ENCODE measurements at places on chromosomes 3 and 15. TPM values are rescaled to one million over a fixed set of nuclear protein-coding genes. Genes with fewer than 3 reads are reported as not detected.

- no peak for DNase-seq
Measured at GRCh38 chr15:80706161-80706560, 11.1 kb downstream of the ABHD17C start.

DNA sequence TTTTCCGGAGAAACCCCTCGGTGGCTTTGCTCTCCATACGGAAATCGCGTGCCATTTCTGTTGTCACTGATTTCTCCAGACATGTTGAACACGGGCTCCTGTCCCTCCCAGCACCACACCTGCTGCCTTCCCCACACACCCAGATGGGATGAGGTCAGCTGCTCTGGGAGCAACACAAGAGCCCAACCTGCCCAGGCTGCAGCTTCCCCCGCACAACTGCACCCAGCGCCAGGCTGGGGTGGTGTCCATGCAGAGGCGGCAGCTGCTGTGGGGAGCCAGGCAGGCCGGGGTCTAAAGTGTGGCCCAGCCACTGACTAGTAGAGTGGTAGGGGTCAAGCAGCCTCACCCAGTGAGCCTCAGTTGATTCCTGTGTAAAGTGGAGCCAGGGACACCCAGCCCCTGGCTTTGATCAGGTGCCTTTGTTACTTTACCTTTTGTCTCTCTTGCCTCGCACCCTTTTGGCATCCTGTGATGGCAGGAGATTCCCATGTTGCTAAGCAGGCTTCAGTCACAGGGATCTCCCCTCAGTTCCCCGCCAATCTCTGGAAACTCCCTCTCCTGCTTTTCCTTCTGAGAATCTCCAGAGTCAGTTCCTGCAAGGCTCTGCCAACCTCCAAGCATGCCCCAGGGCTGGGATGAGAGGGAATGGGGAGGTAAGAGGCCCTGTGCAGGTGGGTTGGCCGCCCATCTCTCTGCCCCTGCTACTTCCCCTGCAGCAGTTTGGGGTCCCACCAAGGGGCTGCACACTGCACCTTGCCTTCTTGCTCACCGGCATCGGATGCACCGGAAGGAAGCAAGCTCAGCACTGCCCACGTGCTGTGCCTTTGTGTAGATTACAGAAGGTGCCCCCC lies 91.8 kb upstream of the ALDH1A3 start:
- no peak for DNase-seq

DNA sequence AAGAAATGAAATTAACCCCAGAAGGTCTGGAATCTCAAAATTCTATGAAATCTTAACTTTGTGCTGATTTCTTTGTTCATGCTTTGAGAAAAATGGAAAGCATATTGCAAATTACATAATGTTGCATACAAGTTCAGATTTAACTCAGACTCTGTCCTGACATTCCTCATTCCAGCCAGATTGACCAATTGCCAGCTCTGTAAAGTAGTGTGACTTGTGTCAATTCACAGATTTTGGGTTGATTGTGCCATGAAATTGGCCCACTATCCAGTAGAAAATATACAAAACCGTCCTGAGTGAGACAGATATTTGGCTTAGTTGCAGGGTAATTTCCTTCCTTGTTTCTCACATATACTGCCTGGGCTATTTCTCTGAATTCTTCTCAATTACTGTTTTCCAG lies 1312.6 kb downstream of the ROBO1 start:
- no peak for DNase-seq

DNA sequence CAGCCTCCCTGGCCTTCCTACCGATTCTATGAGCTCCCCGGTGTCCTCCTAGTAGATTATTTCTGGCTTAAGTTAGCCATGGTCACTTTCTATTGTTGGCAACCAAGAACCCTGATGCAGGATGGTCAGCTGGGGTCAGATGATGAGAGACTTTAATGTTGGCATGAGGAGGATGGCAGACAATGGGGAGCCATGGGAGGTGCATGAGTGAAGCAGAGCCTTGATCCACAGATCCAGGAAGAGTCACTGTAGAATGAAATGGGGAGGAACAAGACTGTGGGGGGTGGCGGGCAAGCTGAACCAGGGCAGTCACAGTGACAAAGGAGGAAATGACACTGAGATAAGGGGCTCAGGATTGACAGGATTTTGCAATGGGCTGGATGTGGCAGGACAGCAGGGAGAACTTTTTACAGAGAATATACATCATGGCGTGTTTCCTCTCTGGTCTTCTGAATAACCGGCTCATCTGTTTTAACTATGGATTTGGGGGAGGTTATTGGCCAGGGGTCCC lies 60.9 kb downstream of the RPLP1 start:
- DNase-seq = no peak

DNA sequence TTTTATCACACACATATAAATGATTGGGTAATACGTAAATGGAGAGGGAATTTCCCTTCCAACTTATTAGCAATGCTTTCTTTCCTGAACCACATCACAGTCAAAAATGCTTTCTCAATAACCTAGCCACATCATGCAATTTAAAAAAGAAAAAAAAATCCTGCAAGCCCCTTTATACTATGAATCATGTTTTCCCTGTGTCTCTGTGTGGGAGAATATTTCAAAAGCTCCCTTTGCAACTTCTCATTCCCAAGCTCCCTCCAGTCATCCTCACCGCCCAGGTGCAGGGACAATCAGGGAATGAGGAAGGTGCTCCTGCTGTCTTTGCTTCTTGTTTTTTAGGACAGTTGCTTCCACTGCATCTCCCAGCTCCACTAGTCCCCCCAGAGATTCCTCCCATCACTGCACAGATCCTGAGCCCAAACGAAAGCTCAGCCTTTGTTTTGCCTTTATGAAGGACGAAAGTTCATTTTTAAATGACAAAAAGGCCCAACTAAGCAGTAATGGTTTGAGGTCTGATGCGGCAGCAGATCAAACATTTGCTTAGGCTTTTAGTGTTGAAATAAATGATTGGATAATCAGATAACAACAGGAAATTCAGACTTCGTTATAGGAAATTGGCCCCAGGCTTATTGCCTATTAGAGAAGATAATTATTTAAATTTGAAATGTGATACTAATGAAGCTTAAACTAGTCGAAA lies 47.8 kb upstream of the ADGRG7 start:
- DNase-seq = no peak

- DNase-seq = no peak
Measured at GRCh38 chr3:60708191-60708975, 542.9 kb downstream of the FHIT start.

- DNase-seq = no peak
Measured at GRCh38 chr3:72385167-72385566, 463.1 kb downstream of the SHQ1 start.

- no peak for DNase-seq
Measured at GRCh38 chr3:36591959-36592358, 172.4 kb downstream of the DCLK3 start.

GRCh38 chr3:126117786-126118185 lies 33.9 kb upstream of the SLC41A3 start:
- no peak for DNase-seq

GRCh38 chr3:127114337-127115070 lies 78.4 kb upstream of the PRR23E start:
- no peak for DNase-seq

GRCh38 chr3:148510116-148510515 lies 187.6 kb upstream of the AGTR1 start:
- DNase-seq = no peak

GRCh38 chr3:187914231-187914630 lies 169.0 kb upstream of the BCL6 start:
- DNase-seq = no peak

The PATL2 gene
- total RNA-seq = 7.7 TPM

The DNAH1 gene
- total RNA-seq = 7.0 TPM

The LAMB2 gene
- 0.77 TPM for total RNA-seq

The CEMIP gene
- not detected for total RNA-seq

The TPRG1 gene
- 28.6 TPM for total RNA-seq

The SH2D7 gene
- not detected for total RNA-seq

The TEX55 gene
- not detected for total RNA-seq

The SFMBT1 gene
- total RNA-seq = 18.3 TPM
